ENCODE measurements at places on chromosomes 4 and X.

GRCh38 chr4:98656443-98656842 is 2.0 kb downstream of the TSPAN5 start:
- DNase-seq: no peak

GRCh38 chrX:274904-275475 is 6.2 kb upstream of the PLCXD1 start:
- no peak for DNase-seq

GRCh38 chrX:113353134-113353533 is 512.5 kb upstream of the AMOT start:
- no peak for DNase-seq

DNA sequence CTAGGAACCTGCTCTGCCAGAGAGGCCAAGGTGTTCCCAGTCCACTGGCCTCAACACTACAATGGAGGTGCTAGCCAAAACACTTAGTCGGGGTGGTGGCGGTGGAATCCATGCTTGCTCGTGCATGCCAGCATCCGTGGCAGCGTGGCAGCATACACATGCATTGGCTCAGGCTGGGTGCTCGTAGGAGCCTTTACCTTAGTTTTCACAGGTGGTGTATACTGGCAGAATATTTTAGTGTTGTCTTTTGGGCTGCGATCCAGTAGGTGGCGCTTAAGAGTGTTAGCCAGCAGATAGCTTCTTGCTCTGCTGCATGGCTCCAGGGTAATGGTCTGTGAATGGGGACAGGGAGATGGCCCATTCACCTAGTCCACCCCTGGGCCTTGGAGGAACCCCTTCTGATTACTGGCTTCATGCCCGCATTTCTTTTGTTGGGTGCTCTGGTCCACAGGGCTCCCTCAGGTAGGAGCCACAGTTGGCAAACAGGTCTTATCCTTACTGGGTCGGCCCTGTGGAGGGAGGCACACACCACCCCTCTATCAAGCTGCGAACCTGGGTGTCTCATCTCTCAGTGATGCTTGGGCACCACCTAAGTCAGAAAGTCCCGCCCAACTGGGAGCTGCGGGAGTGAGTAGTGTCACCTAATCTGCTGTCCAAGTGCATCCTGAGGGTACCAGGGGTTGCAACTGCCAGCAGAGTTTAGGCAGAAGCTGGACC is 40.0 kb downstream of the RIPPLY1 start:
- DNase-seq: peak; percentile 2

DNA sequence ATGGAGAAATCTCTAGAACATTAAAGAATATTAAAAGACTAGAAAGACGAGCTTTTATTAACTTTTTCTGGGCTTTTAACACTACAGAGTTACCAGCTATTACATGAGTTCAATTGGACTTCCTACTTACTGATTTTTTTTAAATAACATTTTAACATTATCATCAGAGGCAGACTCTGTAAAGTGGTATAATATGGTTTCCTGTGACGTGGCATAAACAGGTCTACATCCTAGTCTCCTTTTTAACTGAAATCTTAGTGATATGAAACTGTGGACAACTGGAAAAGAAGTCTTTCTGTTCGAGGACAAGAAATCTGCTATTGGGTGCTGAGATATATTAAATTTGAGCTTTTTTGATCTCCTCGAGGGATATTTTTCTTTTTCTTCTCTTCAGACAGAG is 48.7 kb upstream of the ABCG2 start:
- no peak for DNase-seq

DNA sequence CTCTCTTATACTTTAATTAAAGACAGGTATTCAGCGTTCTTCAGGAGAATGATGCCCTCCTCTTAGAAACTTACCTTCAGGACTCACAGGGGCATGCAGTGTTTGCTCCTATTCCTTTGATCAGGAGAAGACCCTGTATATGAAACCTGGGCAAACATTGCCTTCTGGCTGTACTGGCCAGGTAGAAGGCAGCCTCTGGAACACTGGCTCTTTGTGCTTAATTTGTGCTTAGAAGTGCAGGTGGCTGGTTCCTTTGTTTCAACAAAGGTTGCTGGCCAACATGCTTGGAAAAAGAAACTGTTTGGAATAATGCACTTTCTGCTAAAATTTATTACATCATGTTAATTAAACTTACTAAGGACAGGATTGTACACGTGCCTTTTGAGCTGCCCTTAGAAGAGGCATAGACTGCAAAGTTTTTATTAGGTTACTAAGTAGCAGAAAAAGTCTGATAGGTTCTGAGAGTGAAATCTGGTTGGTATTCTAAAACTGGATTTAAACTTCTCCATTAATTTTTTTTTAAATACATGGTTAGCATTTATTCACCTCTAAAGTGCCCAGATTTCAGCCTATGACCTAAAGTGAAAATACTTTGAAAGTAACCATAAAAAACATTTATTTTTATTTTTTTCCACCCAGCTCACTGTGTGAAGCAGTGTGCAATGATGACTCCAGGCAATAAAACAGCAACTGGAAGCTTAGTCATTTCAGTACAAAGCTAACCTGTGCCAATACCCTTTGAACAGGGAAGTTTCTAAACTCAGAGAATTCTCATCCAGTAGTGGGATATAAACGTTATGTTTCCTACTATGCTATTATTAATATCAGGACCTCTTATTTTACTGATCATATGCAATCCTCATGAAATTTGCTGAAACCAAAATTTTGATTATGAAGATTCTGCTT is 11.3 kb downstream of the RASSF6 start:
- DNase-seq: peak; percentile 55

GRCh38 chr4:110754716-110755115 is 131.8 kb upstream of the PITX2 start:
- DNase-seq: no peak

- DNase-seq: no peak
Observed at GRCh38 chr4:104424475-104424941, 70.2 kb downstream of the CXXC4 start.

DNA sequence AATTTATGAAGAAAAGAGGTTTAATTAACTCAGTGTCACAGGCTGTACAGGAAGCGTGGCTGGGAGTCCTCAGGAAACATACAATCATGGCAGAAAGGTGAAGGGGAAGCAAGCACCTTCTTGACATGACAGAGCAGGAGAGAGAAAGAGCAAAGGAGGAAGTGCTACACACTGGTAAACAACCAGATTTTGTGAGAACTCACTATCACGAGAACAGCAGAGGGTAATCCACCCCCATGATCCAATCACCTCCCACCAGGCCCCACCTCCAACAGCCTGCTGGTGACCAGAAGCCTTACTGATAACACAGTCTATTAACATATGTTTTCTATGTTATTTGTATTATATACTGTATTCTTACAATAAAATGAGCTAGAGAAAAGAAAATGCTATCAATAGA is 254.8 kb downstream of the PCDH10 start:
- DNase-seq: no peak

GRCh38 chrX:54042609-54043021 is 1.7 kb downstream of the PHF8 start:
- DNase-seq: peak; percentile 66

DNA sequence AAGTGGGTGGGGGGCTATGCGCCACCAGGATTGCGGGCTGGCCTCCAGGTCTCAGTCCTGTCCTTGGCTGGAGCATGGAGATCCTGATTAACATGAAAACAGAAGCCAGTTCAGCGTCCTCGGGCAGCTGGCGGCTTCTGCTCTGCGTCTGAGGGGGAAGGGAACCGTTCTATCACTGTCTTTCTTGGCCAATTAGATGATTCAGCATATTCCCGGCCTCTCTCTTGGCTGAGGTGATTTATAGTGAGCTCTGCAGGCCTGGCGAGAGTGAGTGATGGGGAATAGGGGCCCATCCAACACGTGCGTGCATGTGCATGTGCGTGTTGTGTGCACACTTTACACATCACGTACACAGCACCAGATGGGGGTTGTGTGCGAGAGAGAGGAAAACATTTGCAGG is 145.8 kb upstream of the ATP6AP2 start:
- DNase-seq: no peak

GRCh38 chrX:103845165-103845653 is 13.2 kb upstream of the RAB9B start:
- peak; percentile 57 for DNase-seq

- DNase-seq: no peak
Observed at GRCh38 chrX:30702736-30703135, 49.5 kb downstream of the GK start.

- no peak for DNase-seq
Observed at GRCh38 chrX:3589474-3589873, 124.0 kb downstream of the PRKX start.

DNA sequence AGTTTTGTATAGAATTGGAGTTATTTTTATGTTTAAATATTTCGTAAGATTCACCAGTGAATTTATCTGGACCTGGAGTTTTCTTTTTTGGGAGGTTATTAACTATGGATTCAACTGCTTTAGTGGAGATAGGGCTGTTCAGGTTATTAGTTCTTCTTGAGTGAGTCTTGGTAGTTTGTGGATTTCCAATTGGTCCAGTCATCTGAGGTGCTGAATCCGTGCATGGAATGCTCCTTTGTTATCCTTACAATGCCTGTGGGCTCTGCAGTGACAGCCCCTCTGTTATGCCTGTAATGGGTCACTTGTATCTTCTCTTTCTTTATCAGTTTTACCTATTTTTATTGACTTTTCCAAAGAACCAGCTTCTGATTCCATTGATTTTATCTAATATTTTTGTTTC is 15.4 kb upstream of the NKX1-1 start:
- no peak for DNase-seq

DNA sequence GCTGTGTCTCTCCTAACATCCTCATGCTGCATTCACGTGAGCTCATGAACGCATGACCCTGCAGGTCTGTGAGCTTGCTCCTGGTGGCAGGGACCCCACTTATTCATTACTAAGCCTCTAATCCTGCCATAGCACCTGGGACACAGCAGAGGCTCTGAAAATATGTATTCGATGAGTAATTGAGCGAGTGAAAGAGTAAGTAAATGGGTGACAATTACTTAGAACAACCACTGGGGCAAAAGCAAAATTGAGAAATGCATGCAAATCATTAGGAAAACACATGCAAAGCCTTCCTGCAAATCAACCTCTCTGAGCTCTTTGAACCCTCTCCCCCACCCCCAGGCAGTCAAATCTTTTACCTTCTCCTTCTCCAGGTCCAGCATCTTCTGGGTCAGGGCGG is 23.6 kb upstream of the C4orf50 start:
- no peak for DNase-seq

DNA sequence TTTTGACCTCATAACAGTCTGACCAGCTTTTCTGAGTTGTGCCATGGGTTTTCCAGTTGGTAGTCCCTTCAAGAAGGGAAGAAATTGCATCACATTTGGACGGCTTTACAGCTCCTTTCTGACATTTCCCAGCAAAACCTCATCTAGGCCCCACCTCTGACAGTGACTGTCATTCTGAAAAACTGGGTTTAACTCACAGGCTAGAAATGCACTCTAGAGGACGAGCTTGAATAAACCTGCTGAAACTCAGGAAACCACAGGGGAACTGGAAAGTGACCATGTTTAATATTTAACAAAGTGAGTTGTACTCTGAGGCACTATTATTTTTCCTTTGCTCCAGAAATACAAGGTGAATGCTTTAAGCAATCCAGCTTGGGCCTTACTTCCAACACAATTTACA is 434.3 kb upstream of the RASGEF1B start:
- peak; percentile 11 for DNase-seq

GRCh38 chr4:135277068-135277979 is 1075.7 kb upstream of the PABPC4L start:
- no peak for DNase-seq

DNA sequence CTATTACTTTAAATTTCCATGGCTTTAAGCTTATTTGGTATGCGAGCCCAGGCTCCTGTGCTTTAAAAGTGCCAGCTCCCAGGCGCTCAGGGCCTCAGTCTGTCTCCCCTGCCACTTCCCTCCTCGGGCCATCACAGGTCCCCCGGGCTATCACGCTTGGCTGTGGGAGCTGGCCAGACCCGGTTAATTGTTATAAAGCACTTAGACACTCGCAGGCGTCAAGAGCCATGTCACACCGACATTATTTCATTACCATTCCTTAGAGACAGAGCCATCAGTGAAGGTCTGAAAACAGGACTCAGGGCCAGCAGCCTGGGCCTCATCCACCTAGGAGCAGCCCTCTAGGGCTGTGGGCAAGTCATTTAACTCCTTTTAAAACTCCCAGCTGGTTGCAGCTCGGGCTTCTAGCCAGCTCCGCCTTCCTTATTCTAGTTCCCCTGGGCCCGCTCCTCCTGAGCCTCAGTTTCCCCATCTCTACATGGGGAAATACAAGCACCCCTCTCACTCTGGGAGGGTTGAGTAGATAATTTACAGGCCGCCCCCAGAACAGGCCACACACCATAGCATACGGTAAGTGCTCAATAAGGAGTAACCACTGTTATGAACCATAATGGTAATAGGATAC is 99.0 kb downstream of the HMX1 start:
- DNase-seq: no peak

- no peak for DNase-seq
Observed at GRCh38 chr4:125649452-125649851, 334.7 kb downstream of the FAT4 start.

DNA sequence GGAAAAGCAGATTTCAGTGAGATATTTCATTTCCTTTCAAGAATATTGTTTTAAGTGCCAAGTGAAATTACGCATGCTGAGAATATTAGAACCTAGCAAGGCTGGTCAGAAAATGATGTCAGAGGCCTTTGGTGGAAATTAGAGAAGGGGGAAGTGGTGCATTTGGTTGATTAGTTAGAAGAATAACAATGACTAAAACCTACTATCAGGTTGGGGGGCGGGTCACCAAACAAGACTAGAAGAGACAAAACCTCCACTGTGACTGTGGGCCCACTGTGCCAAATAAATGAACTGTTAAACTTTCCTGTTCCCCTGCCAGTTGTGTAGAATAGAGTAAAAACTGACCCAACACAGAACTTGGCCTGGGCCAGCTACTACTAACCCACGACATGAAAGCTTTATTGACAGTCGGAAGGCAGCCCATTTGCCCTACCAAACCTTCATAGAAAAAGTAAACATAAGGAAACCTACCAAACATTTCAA is 2.9 kb downstream of the RAPGEF2 start:
- no peak for DNase-seq

DNA sequence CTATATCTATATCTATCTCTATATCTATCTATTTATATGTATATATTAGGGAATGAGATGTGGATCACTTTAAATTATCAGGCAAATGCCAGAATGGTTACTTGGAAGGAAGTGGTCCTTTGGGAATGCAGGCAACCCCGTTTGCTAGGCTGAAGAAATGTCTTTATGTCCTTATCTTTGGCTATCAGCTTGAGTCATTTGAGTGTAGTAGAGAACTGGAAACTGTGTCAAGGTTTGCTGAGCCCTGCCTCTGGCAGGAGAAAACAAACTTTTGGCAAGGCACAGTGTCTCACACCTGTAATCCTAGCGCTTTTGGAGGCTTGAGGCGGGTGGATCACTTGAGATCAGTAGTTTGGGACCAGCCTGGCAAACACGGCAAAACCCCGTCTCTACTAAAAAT is 167.3 kb downstream of the ACTRT1 start:
- DNase-seq: no peak

GRCh38 chr4:134756421-134756820 is 554.8 kb upstream of the PABPC4L start:
- DNase-seq: no peak
